ENCODE measurements at places on chromosomes 16 and 17.

DNA sequence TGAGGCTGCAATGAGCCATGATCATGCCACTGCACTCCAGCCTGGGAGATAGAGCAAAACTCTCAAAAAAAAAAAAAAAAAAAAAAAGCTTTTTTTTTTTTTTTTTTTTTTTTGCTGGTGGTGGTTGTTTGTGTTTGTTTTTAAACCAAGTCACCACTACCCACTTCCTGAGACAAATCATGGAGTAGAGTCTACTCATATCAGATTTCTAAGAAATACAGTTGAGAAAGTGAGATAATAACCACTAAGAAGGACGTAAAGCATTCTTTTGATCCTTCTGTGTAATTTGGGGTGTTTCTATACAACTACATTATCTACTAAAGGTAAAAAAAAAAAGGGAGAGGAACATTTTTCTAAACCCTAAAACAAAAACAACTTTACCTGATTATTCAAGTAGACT, 38.0 kb downstream of the AXIN2 start:
- DNase-seq = no peak

DNA sequence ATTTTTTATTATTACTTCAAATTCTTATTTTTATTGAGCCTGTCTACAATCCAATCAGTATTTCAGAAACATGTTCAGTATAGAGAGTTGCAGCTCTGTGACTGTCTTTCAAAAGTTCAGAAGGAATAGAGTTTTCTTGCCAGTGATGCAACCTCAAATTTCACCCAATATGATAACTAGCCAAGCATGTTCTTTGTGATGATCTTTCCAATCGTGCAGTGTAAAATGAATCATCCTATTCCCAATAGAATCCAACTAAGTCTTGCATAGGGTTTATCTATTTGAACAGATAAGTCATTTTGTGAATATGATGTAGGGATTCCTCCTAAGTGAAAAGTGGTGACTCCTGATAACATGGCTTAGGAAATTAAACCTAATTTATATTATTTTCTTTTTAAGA, 937.8 kb downstream of the KCNJ2 start:
- DNase-seq = no peak

GRCh38 chr17:55705847-55706246, 16.8 kb downstream of the TMEM100 start:
- DNase-seq = no peak

- DNase-seq = no peak
These were observed 8.5 kb downstream of the ZACN start for GRCh38 chr17:76087531-76087930.

- no peak for DNase-seq
These were observed 166.2 kb upstream of the RPL38 start for GRCh38 chr17:74037320-74037719.

DNA sequence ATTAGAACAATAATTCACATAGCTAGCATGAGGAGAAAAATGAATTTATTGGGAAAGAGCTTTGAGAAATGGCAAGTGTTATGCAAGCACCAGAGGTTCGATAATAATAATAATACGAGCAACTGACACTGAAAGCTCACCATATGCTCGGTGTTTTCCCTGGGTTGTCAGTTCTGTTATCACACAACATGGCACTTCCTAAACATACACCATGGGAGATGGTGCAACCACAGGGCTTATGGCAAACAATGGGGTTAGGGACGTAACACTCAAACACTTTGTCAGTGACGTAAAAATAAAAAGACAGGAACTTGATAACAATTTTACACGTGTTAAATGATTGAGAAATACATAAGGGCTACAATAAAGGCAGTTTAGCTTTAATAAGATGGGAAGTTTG, 23.7 kb downstream of the OR1D5 start:
- DNase-seq = no peak

- DNase-seq = no peak
These were observed 17.0 kb upstream of the DNASE1 start for GRCh38 chr16:3637371-3637923.

GRCh38 chr17:77264617-77265230, 124.0 kb downstream of the SEC14L1 start:
- no peak for DNase-seq

DNA sequence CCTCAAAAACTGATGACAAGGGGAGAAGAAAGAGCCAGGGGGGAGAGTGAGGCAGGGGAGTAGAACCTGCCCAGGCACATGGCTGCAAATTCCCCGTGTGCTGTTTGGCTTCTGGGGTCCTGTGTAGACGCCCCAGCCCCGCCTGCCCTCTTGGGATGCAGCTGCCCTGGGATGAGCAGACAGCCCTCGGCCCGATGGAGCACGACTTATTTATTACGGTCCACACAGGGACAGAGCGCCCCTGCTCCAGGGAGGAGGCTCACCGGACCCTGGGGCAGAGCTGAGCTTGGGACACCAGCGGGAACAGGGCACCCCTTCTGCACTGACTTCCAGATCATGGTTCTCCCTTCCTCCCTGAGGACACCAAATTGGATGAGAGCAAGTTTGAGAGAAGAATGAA, 9.1 kb downstream of the LDHD start:
- DNase-seq = no peak

- DNase-seq = no peak
These were observed at the start of gene ZNF23 for GRCh38 chr16:71461686-71462648. TSS of gene ZNF23 (minus strand) at chr16:71462247. CDS start at chr16:71456796, 5,451 bp downstream.

- no peak for DNase-seq
These were observed 3.1 kb downstream of the SKAP1 start for GRCh38 chr17:48426761-48427500.

DNA sequence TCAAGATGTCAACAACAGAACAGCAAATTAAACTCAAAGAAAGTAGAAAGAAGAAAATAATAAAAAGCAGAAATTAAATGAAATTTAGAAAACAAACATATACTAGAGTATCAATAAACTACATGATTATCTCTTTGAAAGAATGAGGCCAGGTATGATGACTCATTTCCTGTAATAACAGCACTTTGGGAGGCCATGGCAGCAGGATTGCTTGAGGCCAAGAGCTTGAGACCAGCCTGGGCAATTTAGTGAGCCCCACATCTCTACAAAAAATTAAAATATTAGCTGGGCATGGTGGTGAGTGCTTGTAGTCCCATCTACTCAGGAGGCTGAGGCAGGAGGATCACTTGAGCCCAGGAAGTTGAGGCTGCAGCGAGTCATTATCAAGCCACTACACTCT, 232.5 kb downstream of the RAB11FIP4 start:
- DNase-seq = no peak

DNA sequence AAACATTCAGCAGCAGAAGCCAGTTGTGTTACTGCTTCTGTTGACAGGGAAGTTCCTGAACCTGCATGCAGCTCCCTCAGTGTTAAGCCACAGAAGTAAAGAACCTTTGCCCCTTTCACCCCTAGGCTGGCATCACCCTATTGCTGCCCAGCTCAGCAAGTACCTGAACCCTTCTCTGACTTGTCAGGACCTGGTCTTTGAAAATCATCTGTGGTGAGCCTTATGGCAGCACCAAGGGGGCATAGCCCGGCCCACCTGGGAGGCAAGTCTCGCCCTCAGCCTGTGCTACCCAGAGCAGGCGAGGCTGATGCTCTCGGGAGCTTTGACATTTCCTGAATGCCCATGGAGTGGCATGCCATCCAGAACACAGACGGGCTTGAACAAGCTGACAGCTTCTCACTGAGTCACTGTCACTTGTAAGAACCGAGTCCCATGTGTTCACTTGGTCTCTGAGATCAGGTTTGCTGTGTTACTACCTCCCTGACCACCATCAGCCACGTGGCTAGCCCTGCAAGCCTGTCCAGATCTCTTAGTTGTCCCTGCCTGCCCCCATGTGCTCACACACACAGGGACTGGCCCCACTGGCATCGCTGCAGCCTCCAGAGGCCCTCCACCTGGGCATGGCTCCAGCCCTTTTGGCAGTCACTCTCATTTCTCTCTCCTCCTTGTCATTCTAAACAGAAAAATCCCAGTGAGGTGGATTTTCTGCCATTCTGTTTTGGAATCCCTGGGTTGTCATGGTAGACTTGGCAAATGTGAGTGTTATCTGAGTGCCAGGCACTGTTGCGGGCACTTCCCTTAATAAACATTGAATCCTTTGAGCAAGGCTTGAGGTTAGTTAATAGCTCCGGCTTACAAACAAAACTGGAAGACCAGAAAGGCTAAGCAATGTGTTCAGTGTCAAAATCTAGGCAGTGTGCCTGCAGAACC, 2.9 kb upstream of the CARMIL2 start:
- DNase-seq = no peak

- DNase-seq = no peak
These were observed 92.0 kb upstream of the CHMP6 start for GRCh38 chr17:80899402-80900268.

DNA sequence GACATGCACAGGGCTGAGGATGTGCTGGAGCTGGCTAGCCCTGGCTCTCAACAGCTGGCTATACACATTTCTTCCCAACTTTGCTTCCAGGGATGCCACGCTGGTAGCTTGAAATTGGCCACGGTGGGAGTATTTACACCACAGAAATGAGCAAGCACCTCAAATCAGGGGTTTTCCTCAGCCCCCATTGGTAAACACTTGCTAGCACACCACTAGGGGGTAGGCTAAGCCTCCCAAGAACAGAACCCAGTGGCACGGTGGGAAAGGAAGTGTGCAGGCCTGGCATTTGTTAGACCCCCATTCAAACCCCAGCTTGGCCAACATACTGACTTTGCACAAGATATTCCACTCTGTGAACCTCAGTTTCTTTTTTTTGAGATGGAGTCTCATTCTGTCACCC, 12.9 kb downstream of the DRC3 start:
- no peak for DNase-seq

DNA sequence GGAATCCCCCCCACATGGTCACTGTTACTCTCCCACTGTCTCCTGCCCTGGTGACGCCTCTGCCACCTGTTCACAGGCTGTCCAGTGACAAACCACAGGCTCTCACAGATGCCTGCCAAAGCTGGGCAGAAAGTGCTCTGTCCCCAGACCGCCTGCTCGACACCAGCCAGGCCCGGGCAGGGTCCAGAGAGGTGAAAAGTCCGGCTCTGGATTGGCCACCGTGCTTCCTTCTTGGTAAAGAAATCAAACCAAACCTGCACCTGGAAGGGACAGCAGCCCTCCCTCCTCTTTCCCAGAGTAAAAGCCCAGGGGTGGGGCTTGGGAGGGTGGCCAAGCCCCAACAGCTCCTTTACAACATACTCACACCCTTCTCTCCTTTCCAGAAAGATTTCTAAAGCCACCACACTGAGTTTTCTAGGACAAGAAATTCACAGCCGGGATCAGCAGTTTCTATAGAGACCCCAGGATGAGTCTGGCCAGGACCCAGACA, 6.2 kb downstream of the PCGF2 start:
- no peak for DNase-seq

DNA sequence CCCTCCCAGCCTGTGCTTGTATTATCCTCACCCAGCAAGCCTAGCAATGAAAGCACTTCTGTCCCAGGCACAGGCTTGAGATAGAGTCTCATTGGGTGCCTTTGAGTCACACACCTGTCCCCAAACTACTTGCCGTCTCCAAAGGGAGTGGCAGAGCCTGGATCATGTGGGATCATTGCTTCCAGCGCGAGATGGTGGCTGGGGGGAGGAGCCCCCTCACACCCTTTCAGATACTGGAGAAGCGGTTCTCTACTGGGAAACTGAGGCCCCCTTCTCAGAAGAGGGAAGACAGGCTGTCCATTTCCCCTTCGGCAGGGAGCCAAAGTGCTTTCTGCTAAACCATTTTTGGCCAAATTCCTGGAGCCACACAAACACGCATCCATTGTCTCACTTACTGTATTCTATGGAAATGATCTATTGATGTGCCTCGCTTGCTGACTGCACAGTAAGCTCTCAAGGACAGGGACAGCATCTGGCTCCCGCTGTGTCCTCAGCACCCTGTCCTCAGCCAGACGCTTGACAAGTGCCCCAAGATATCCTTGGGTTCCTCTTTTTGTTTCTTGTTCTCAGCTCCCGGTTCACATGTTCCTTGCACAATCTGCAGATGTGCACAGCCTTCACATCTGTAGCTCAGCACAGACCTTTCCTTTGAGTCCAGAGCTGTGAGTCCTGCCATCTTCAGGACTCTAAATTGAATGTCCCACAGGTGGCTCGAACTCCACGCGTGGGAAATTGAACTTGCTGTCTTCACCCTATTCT, 26.0 kb upstream of the DLX3 start:
- no peak for DNase-seq

- DNase-seq = no peak
These were observed 14.0 kb downstream of the ALKBH5 start for GRCh38 chr17:18197535-18198194.

DNA sequence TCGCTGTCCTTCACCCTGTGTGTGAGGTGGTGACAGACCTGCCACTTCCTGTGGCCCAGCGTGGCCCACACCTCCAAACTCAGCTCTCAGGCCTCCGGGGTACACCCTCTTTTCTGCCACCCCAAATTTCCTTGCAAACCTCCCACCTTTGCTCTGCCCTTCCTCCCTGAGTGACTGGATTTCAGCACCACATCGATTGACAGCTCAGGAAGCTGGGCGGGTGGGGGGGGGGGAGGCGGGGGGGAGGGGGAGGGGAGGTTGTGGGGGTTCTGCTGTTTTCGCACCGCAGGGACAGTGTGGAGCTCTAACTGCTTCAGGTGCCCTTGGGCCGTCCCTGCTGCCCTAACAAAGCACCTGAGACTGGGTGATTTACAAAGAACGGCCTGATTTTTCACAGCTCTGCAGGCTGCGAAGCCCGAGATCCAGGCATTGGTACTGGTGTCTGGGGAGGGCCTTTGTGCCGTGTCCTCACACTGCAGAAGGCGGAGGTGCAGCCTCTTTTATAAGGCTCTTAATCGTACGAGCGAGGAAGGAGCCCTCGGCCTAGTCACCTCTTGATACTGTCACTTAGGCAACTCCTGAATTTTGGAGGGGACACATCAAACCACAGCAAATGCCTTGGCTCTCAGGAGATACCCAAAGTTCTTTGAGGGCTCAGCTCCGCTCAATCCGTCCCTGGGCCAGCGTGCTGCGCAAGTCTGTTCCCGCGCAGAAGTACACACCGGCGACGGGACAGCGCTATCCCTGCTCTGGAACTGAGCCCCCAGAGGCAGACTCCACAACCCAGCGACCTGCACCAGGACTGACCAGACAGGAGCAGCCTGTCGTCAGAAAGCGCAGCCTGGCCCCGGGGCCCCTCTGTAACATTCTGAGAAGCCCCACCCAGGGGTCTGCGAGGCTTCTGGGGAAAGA, 3.6 kb downstream of the NDUFAF8 start:
- DNase-seq = no peak

DNA sequence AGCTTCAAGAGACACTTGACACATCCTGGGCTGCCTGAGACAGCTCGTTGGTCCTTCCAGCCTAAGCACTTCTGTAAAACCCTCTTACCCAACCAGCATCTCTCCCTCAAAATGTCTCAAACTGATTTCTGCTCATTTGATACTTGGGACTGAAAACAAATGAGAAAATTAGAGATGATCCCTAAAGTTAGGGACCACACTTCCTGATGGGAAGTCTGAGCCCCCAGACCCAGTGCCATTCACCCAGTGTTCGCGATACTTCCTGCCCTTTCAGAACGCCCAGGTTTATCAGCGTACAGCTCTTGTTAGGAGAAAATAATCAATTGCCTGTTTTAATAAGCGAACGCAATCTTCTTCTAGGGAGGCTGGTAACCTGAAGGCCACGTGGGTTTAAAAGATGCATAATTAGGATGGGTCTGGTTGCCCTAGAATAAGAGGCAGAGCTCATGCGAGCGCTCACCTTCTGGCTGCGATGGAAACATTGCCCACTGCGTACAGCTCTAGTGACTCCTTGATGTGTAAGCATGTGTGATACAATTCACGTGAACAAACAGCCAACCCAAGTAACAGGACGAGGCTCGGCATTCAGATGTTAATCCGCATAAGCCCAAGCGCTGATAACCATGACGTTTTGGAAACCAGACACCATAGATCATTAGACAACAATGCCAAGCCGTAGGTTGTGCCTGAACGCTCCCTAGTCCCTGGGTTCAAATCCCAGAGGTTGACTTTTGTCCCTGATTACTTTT, 213.1 kb downstream of the FOXL1 start:
- DNase-seq = no peak

- no peak for DNase-seq
These were observed 15.0 kb upstream of the C16orf95 start for GRCh38 chr16:87332150-87332549.
